Transverse colon (tissue), 4 donors: ENCODE measurements at places on chromosomes 1 and 21. TPM values are rescaled to one million over a fixed set of nuclear protein-coding genes. Genes with fewer than 3 reads are reported as not detected.
A peak's percentile ranks its signal among the peaks of the same experiment; 100 is the strongest.

Gene APP
- 616 TPM for total RNA-seq

DNA sequence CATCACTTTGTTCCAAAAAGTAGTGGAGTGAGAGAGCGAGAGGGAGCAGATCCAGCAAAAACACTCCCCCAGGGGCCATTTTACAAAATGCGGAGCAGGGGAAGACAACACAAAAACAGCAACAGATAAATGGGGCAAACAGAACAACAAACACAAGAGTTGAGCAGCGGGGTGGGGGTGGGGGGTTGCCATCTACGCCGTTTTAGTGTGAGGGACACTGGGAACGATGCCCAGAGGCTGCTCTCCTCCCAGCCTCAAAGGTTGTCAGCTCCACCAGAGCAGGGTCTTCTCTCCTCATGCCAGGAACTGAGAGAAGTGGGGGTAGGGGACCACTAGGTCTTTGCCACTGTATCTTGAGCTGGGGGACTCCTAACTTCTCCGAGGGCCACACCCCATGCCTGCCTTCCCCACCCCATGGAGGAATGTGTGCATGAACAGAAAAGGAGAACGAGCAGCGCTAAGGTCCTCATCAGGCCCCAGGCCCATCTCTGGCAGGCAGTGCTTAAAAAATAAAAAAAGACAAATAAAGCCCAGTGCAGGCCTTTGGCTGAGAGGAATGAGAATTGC lies 1.3 kb upstream of the PBXIP1 start:
- no peak for DNase-seq

- no peak for DNase-seq
These were observed 39.1 kb downstream of the IFI44 start for GRCh38 chr1:78688697-78689096.

DNA sequence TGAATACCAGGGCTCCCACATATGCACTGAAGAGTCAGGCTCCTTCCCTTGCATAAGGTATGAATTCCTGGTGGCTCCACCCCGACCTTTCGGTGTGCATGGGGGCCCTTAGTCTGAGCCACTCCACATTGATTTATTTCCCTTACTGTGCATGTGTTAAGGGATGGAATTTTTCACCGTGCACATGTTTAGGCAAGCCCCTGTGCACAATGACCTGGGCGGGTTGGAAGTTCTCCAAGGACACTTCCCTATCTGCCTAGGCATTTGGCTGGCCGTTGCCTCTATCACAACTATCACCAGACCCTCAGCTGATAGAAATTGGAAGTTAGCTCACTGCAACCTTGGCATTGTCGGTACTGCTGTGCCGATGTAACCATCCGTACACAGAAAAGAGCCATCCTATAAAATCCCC lies 9.7 kb downstream of the S100A6 start:
- DNase-seq = no peak

Gene ROR1
- total RNA-seq = 3.0 TPM

DNA sequence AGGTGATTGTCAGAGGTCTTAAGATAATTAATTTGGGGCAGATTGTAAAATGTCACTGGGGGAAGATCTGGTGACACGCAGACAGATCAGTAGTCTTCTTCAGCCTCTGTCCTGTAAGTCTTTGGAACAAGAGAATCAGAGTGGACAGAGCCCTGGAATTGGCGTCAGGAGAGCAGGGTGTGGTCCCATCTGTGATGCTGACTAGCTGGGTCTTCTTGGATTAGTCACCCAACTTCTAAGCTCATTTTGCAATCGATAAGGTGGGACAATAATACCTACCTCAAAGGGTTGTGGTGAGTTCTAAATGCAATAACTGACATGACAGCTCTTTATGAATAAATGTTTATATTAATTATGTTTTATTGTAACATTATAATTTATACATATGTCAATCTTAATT lies 4.8 kb downstream of the FASLG start:
- no peak for DNase-seq

- DNase-seq = no peak
These were observed 114.4 kb downstream of the DMRTA2 start for GRCh38 chr1:50308878-50309277.

DNA sequence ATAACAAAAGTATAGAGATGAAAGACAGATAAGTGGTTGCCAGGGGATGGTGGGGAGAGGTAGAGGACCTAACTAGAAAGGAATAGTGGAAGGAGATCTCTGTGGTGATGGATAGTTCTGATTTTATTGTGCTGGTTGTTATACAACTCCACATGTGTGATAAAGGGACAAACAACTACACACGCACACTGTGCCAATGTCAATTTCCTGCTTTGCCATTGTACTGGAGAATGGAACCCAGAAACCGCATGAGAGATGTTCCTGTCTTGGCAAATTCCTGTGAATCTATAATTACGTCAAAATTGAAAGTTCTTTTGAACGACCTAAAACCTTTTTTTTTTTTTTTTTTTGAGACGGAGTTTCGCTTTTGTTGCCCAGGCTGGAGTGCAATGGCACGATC lies 11.0 kb downstream of the TNFRSF9 start:
- no peak for DNase-seq

Gene SLC1A7
- total RNA-seq = 1.6 TPM

GRCh38 chr21:42135386-42136052 lies 64.4 kb downstream of the UMODL1 start:
- no peak for DNase-seq

Gene HES4
- 140 TPM for total RNA-seq

DNA sequence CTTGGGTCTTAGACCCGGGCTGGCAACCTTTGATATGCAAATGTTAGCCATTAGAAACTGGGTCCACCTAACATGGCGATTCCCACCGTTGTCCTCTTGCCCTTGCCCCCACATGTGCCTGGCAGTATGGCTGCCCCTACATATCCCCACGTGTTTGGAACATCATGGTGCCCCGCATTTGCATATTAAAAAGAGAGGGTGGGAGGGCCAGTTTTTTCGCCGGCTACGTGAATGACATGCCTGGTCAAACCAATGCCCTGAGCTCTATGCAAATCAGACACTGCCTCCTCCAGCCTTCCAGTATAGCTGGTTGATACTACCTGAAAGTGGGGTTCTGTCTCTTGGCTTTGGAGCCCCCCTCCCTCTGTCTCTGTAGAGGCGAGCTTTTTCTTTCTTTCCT lies 133.0 kb downstream of the CDC42BPA start:
- no peak for DNase-seq

Gene TOMM40L
- total RNA-seq = 21.4 TPM

Gene DRAXIN
- 0.16 TPM for total RNA-seq

GRCh38 chr1:180165096-180165495 lies 10.4 kb downstream of the QSOX1 start:
- DNase-seq = no peak

Gene NMNAT2
- 0.27 TPM for total RNA-seq

- peak; percentile 62 for DNase-seq
These were observed 9.7 kb downstream of the OR2B11 start for GRCh38 chr1:247448107-247448791.

Gene BRDT
- total RNA-seq = not detected

- DNase-seq = no peak
These were observed 17.2 kb upstream of the NFASC start for GRCh38 chr1:204853436-204853835.

Gene CORT
- 1.1 TPM for total RNA-seq

GRCh38 chr1:207698822-207699483 lies 52.9 kb upstream of the CD46 start:
- DNase-seq = peak; percentile 42

Gene KIF21B
- 30.0 TPM for total RNA-seq

DNA sequence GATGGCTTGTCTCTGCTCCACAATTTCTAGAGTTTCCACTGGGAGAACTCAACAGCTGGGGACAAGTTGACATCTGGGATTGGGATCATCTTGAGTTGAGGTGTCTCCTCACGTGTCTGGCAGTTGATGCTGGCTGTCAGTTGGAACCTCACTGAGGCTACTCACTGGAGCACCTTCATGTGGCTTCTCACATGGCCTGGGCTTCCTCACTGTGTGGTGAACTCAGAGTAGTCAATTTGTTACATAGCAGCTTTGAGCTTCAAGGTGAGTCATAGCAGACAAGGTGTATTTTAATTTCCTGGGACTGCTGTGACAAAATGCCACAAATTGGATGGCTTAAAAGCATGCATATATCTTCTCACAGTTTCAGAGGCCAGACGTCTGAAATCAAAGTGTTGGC lies 44.0 kb downstream of the NTNG1 start:
- no peak for DNase-seq

Gene PLPPR5
- 0.16 TPM for total RNA-seq

GRCh38 chr1:94798462-94798861 lies 21.7 kb upstream of the SLC44A3 start:
- no peak for DNase-seq

DNA sequence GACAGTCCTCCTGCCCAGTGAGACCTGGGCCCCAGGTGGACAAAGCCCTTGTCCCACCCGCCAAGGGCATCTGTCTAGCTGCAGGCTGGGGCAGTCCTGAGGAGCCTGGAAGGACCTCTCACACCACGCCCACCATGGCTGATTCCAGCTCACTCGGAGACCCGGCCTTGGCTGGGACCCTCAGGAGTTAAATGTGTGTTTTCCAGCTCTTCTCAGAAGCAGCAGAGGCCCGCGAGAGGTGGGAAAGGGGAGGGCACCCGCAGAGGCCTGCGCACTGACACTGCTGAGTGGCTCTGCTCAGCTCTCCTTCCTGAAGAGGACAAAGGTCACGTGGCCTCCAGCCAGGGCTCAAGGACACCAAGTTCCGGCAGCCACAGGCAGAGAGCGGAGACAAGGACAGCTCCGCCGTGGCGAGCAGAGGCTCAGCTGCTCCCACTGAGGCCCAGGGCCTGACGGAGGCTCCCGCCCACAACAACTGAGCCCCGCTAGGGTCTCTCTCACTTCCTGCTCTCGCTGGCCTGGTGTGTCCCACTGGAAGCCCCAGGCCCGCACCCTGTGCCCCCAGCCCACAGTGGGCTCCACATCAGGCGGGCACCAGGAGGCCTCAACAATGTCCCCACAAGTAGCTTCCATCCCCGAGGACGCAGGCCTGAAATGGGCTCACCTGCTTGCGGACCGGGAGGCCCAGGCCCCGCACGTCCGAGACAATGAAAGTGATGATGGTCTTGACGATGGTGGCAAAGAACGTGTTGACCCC lies 16.9 kb downstream of the SLC19A1 start:
- peak; percentile 76 for DNase-seq

Gene RGL1
- total RNA-seq = 13.5 TPM

- no peak for DNase-seq
These were observed 163.8 kb downstream of the NPHP4 start for GRCh38 chr1:5828308-5828935.

GRCh38 chr1:51569284-51570062 lies 47.4 kb upstream of the OSBPL9 start:
- peak; percentile 17 for DNase-seq

- no peak for DNase-seq
These were observed 21.5 kb upstream of the LRP8 start for GRCh38 chr1:53349369-53349835.

DNA sequence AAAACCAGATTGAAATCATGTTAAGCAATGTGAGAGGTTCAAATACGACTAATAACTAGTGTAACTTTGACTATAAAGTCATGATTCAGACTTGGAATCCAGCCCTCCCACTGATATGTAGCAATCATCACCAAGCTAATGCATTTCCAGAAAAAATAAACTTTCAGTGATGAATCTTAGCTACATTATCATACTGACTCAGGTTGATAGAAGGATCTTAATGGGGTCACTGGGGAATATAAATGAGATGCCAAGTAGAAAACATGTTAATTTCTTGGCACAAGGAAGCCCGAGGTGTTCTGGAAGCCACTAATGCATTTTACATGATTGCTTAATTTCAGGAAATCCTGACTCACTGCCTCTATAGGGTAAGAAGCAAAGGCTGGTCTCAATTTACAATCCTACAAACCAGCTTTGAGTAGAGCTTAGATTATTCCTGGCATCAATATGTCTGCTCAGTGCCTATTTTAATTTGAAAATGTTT lies 67.7 kb downstream of the SELENOF start:
- no peak for DNase-seq

Gene RO60
- total RNA-seq = 58.7 TPM

DNA sequence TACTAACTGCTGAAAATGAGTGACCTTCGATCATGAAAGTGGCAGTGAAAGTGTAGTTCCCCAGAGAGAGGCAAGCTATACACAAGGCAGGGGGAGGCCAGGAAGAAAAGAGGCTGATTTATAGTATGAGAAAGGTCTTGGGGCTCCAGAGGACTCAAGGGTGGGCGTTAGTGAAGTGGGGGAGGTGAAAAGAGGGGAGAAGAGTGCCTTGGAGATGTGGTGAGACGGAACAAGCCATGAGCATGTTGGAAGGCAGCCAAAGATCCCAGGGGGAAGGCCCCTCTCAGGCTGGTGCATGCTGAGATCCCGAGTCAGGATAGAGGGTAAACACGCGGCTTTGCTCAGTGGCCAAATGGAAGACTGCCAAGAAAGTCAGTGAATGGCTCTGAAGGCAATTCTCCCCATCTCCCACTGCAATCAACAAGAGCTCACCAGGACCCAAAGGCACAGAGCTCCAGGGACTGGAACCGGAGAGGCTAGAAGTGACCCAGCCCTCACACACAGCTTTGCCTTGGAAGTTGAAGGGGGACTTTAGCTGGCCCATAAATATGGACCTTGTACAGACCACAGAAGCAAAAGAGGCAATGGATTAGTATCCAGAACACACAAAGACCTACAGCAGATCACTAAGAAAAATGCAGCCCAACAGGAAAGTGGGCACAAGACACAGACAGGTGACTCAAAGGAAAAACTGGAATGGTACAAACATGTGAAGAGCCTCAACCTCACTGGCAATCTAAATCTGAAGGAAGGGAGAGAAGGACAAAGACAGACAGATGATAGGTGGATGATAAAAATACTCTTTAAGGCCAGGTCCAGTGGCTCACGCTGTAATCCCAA lies 49.6 kb downstream of the HSF2BP start:
- peak; percentile 71 for DNase-seq

Gene PEX11B
- 18.7 TPM for total RNA-seq

Gene SLC30A1
- total RNA-seq = 14.5 TPM

GRCh38 chr1:200546577-200546976 lies 74.0 kb downstream of the KIF14 start:
- DNase-seq = no peak

DNA sequence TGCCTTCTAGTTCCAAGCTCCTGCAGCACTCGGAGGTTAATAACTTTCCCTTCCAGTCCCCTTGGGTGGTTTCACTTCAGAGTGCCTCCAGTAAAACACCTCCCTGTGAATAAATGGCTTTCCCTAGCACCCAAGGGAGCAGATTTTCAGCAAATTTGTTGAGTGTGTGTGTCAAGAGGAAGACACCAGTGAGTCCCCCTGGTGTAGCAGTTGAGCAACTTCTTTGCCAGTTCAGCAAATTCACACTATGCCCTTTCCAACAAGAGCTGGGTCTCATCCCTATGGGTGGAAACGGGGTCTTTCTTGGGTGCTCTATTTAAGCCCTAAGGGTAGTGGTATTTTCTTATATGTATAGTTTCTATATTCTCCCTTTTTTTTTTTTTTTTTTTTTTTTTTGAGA lies 806 bp upstream of the AADACL4 start:
- DNase-seq = no peak

GRCh38 chr1:88873737-88874349 lies 17.5 kb downstream of the GTF2B start:
- DNase-seq = no peak

DNA sequence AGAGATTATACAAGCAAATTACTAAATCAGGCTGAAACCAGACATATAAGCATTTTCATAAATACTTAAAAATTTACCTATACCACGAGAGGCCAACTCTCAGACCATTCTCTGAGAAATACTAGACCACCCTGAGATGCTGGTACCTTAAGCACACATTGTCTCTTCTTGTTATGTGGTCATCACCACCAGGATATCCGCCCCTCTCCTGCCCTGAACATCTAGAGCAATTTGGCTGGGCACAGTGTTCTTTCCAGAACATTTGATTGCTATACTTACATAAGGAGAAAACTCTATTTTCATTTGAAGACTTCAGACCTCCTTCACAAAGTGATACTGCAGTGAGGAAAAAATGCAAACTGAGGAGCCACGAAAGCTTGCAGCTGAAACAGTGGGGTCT lies 36.2 kb upstream of the DUSP10 start:
- no peak for DNase-seq

Gene NPR1
- 25.1 TPM for total RNA-seq

Gene UQCRHL
- total RNA-seq = 3.0 TPM
